NCI-H460 (cell line): ENCODE measurements at places on chromosomes 6 and 20. TPM values are rescaled to one million over a fixed set of nuclear protein-coding genes. Genes with fewer than 3 reads are reported as not detected.

Gene TCF15
- 0.32 TPM in 1 of 2 replicates, not detected in the other for total RNA-seq

Gene NOTCH4
- total RNA-seq: 1.5 and 1.7 TPM in 2 replicates

Gene ULBP3
- total RNA-seq: 6.5 and 9.4 TPM in 2 replicates

Gene SLC22A3
- 0.07 TPM in 1 of 2 replicates, not detected in the other for total RNA-seq

Gene ZSCAN31
- total RNA-seq: 31.9 and 41.4 TPM in 2 replicates

Gene PRELID3B
- total RNA-seq: 280 and 290 TPM in 2 replicates

GRCh38 chr6:127637830-127638409 lies 60.9 kb downstream of the C6orf58 start:
- DNase-seq: no peak

- no peak for DNase-seq
Observed at GRCh38 chr6:40383348-40384115, 203.6 kb downstream of the LRFN2 start.

DNA sequence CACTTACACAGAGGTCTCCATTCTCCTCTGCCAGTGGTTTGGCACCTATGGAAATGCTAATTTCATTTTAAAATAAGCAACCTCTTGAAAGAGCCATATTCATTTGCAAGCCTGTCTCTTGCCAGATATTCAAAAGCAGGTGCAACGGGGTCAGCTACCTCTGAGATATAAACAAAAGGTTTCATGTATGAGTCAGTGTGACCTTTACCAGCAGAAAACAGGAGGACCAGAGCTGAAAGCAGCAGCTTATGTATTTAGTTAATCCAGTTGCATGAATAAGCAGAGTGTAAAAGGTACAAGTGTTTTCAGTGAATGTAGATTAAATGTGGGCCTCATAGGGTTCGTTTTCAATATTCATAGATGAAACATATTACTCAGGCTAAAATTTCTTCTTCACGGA lies 56.0 kb downstream of the TENT5A start:
- DNase-seq: no peak

GRCh38 chr6:151101161-151101815 lies 138.5 kb upstream of the AKAP12 start:
- DNase-seq: no peak
